ENCODE measurements at places on chromosomes 5 and 9.

- no peak for DNase-seq
These were observed 5.8 kb downstream of the DCANP1 start for GRCh38 chr5:135441350-135441831.

GRCh38 chr9:126389992-126390391 is 63.4 kb downstream of the MVB12B start:
- no peak for DNase-seq

DNA sequence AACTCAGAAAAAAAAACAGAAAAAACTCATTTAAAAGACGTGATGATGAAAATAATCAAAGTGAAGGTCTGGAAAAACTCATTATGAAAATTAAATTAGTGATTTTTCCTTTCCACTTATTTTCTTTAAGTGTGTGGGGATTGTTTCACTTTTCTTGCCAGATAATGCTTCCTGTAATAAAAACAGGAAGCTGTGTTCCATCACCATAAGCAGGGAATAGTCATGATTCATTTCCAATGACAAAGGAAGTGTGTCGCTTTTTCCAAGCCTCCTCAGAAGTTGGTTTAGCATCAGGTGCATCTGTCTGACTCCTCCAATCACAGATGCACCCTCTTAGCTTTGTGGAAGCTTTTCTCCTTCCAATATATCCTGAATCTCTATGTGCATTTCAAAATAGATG is 2068.7 kb downstream of the MAT2B start:
- DNase-seq, result peak; percentile 67

- DNase-seq, result no peak
These were observed 656.5 kb downstream of the TLE1 start for GRCh38 chr9:81032831-81033230.

- DNase-seq, result no peak
These were observed 218.6 kb downstream of the ESM1 start for GRCh38 chr5:54766748-54767147.

- no peak for DNase-seq
These were observed 134.5 kb upstream of the SEMA6A start for GRCh38 chr5:116709082-116709481.

DNA sequence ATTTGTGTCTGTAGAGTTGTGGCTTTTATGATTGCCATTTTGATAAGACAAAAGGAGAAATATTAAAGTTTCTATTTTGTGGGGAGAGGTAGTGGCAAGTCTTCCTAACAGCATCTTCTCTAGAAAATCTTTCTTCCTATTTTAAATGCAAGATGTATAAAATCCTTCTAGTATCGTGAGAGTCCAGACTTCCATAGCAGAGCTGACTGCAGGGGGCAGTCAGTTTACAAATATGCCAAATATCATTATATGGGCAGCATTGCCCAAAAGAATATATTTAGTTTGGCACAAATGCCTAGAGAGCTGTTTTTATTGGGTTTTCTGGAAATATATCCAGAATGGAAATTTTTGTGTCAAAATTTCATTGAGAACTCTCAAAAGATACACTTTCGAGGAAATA is 82.1 kb upstream of the ALDH1A1 start:
- no peak for DNase-seq

- DNase-seq, result no peak
These were observed 12.3 kb upstream of the CAST start for GRCh38 chr5:96649681-96650540.

DNA sequence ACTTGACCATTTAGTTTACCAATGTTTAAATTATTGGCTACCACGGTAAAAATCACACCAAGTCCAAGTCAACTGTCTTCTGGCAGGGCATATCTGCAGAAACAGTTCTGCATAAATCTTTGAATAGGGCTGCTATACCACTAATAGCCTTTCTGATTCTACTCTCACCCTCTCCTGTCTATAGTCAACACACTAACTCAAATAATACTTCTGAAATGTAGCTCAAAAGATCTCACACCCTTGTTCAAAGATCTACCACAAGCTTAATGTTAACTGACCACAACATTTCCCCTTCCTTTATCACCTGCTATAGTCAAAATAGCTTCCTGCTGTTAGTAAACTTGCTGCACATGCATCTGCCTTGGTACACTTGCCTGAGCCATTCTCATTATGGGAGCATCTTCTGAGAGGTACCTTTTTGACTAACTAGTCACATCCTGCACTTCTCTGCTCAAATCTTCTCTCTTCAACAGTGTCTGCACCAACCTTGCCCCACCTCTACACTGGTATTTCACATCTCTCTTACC is 319.4 kb downstream of the CDH10 start:
- no peak for DNase-seq

DNA sequence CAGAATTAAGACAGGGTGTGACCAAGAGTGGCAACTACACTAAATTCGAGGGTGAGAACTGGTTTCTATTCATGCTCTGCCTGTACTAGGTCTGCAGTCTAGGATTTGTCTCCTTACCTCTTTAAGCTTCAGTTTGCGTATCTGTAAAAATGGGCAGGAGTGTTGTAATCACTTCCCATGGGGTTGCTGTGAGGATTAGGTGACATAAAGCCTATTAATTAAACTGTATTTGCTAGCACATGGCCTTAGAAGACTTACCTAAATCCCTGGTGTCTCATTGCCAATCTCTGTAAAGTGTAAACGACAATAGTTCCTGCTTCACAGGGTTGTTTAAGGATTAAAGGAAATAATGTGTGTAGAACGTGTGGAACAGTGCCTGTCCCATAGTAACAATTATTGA is 193.6 kb downstream of the DRD1 start:
- DNase-seq, result no peak

- no peak for DNase-seq
These were observed 117.6 kb downstream of the COX7C start for GRCh38 chr5:86735370-86735769.

- no peak for DNase-seq
These were observed 153.3 kb downstream of the ESM1 start for GRCh38 chr5:54832045-54832444.

DNA sequence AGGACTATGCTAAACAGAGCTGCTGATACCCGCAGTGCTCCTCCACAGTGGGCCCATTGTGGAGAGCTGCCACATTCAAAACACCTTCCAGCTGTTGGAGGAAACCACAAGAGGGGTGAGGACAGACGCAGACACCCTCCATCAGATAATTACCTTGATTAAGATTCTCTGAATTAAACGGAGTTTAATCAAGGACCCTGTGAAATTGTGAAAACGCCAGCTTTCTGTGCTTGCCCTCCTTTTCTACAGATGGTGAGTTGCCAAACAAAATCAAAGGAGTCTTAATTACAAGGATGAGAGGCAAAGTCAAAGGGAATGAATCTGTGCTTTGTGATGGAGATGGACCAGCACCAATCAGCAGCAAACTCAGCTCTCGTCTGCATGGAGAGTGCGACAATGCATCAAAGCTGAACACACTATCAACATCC is 596.1 kb downstream of the ELAVL2 start:
- no peak for DNase-seq
